A172 (cell line): ENCODE measurements at places on chromosomes 11 and 22. TPM values are rescaled to one million over a fixed set of nuclear protein-coding genes. Genes with fewer than 3 reads are reported as not detected.

KCNK4 gene
- total RNA-seq = 0.07 TPM in 1 of 2 replicates, not detected in the other

DNA sequence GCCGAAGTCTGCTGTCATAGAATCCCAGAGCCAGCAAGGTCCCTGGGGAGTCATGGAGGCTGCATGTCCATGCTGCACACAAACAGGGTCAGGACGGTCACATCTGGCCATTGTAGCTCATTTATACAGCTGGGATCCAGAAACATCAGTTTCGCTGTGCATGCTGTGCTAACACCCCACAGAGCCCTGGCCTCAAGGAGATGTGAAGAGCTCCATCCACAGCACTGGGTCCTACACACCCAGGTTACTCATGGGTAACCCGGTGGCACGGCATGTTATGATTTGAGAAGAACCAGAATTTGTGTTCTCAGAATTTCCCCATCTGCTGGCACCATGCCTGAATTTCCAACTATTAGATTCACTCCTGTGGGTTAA, 146.3 kb upstream of the ARHGAP20 start:
- DNase-seq = no peak

SLC37A4 gene
- 5.0 and 7.5 TPM in 2 replicates for total RNA-seq

GRCh38 chr11:6319001-6319703, 1.1 kb downstream of the CAVIN3 start:
- DNase-seq = no peak

- DNase-seq = no peak
These were observed 66.2 kb upstream of the POU2AF2 start for GRCh38 chr11:111179184-111179910.

RAG2 gene
- total RNA-seq = not detected in 2 replicates

DNA sequence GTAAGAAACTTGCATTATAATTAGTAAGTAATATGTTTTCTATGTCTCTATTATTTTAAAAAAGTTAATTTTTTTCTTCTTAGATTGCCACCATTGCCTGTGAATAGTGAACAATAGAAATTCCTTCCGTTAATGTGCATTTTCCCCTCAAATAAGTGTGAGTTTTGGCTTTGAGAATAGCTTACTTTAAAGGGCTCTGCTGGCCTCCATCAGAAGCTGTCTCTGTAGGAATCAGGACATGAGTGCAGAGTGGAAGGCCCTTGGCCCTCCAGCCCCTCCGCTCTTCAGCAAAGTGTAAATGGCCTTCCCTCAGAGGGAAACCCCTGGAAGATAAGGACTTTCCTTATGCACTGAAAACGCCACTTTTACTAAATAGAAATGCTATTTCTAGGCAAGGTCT, 24.1 kb upstream of the ADORA2A start:
- no peak for DNase-seq

TP53I11 gene
- total RNA-seq = 15.0 and 23.7 TPM in 2 replicates

DNA sequence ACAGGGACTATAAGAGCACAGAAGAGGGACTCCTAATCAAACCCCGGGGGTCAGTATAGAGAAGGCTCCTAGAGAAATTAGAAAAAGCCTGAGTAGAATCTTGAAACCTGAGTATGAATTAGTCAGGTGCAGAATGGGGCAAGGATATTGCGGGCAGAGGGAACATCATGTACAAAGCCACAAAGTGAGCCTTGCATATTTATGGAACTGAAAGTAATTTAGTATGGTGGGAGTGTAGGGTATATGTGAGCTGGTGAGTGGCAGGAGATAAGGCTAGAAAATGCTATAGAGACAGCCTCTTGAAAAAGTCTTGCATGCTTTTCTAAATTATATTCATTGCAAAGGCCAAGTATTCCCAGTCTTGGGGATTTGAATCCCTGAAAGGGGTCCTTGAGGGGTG, 93.7 kb downstream of the STIM1 start:
- DNase-seq = no peak

HMGXB4 gene
- total RNA-seq = 9.7 and 12.9 TPM in 2 replicates

SCGB1C1 gene
- total RNA-seq = not detected in 2 replicates

- DNase-seq = no peak
These were observed 150.8 kb upstream of the MTMR2 start for GRCh38 chr11:96074551-96075310.

DNA sequence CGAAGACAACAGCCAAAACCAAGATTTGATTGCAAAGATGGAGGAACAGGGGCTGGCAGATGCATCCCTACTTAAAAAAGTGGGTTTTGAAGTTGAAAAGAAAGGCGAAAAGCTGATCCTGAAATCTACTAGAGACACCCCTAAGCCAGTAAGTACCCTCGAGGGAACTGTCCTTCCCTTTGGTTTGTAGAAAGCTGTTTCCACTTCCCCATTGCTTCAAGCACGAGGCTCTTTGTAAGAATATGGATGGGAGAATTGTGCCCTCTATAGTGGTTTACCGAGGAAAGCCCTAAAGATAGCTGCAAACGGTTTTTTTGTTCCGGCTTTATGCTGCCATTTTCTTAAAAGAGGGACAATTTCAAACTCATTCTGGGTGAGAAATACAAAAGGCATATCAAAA, 133.9 kb downstream of the WNT7B start:
- no peak for DNase-seq
